RPMI7951 (cell line): ENCODE measurements at places on chromosomes 3 and 15. TPM values are rescaled to one million over a fixed set of nuclear protein-coding genes. Genes with fewer than 3 reads are reported as not detected.

- DNase-seq = no peak
Measured at GRCh38 chr15:71545223-71545760, 265.1 kb upstream of the NR2E3 start.

DNA sequence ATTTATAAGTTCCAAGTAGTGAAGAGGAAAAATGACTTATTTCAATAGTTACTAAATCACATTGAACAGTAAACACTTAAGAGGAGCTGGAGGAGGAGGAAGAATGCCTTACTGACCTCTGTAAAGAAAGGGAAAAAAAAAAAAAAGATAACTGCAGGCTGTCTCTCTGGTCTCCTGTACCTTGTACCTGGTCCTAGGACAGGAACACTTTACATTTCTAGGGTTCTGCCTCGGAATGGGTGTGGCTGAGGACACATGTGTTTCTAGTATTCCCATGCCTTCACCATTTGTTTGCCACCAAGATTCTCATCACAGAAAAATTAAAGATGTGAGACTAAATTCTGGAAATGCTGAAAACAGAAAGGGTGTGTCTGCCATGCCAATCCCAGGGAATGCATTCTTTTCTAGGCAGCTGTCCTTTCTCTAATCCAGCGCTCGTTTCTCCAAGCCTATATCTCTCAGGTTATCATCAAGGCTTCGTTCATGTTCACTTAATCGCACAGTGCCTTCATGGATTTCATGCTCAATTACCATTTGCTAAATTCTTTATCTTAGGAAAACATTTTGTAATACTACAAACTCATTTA, 1208.3 kb downstream of the OTOL1 start:
- no peak for DNase-seq

- DNase-seq = no peak
Measured at GRCh38 chr15:41841131-41841530, 2.5 kb downstream of the PLA2G4B start.

Gene MKRN2OS
- not detected in 2 replicates for total RNA-seq

GRCh38 chr3:53503195-53503594, 8.8 kb downstream of the CACNA1D start:
- no peak for DNase-seq

- peak; percentile 37 for DNase-seq
Measured at GRCh38 chr3:68893600-68894239, 38.6 kb downstream of the TAFA4 start.

DNA sequence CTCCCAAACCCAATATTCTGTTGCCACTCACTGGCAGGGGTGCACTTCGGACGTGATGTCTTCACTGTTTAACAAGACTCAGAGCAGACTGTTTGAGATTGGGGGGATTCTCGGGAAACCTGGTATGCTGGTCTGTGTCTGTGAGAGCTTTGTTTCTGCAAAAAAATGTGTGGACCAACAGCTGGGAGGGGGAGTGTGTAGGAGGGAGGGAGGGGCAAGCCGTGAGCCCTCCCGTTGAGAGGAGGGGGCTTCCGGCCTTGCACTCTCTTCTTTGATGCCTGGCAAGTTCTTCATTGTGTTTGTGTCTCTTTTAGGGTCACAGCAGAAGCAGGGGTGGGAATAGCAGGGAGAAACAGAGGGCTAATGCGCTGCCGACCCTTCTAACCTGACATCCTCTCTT, 74.9 kb upstream of the NDN start:
- DNase-seq = no peak

Gene LRIG1
- 51.9 and 56.7 TPM in 2 replicates for total RNA-seq

Gene FBXL2
- total RNA-seq = 9.1 and 9.5 TPM in 2 replicates

Gene CTXND1
- under 0.01 TPM in 1 of 2 replicates, not detected in the other for total RNA-seq

DNA sequence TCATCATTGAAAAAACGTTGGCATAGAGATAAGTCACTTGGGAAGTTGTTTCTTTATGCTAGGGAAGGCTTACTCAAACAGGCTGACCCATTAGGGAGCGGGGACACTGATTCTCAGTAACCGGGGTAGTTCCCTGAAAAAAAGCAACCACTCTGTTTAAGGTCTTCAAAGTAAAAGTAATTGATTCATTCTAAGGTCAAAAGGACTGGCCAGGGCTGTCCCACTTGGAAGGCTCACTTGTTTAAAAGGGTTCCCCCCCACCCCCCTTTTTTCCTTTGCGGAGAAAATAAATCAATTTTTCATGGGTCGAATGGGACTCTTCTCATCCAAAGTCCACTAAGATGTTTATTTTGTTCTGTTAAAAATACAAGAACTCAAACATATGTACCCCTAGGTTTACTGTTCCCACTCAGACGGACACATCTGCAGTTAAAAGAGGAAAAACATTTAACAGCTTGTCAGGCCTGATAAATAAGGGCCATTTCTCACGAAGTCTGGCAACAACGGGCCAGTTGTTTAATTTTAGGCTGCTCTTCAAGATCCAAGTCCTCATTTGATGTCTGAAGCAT, 53.0 kb downstream of the ARHGEF3 start:
- DNase-seq = peak; percentile 30

DNA sequence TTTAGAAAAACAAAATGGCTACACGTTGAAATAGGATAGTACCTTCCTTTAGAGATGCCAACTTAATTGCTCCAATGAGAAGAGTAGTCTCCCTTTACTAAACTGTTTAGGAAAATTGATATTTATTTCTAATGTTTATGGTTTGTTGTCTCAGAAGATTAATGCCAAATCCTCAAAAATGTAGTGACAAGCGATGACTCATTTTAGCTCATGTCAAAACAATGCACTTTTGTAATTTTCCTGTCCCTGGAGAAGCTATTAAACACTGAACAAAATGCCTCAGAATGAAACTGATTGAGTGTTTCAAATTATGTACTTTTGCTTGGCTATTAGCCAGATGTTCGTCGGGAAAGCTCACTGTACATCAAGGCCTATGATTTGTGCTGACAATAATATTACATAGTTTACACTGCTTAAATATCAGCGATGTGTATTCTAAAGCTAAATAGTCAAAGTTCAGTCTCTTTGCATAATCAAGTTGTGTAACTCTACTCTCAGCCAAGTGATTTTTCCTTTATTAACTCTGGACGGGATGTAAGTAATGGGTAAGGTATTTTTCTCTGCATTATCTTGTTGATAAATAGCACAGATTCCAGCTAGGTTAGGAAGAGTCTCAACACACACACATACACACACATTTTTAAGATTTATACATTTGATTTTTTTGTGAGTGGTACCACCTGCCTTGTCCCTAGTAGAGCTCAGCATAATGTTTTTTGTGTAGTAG, 83.7 kb downstream of the CMSS1 start:
- peak; percentile 75 for DNase-seq

Gene CD96
- 2.2 and 4.2 TPM in 2 replicates for total RNA-seq

- DNase-seq = peak; percentile 84
Measured at GRCh38 chr15:49927189-49927861, 191.7 kb downstream of the ATP8B4 start.

Gene HACD3
- total RNA-seq = 123 and 140 TPM in 2 replicates

DNA sequence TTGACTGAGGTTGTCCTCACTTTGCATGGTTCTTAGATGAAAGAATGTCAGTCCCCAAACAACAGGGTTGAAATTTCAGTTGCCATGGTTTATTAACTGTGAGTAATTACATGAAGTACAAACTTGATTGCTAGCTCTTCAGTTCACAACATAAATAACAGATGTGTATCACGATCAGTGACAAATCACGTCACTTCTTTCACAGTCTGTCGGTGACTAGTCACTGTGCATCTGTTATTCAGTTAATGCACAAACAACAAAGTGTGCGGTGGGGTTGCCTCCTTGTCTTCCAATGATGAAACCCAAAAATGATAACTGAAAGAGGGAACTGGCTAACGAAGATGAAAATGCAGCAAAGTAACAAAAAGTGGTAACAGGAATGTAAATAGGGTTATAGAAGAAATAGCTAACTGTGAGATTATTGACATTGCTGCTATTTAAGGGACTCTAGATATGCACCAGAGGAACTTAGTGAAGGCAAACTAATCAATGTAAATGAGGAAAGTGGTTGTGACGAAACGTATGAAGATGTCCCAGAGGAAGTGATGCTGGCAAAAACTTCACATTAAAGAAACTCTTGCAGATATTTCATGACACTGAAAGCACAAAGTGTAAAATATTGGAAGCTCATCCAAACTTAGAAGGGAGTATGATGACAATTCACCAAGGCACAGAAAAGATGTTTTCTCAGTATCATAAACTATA, 159.3 kb downstream of the WDR76 start:
- DNase-seq = no peak

GRCh38 chr3:59502806-59503205, 453.0 kb upstream of the CFAP20DC start:
- peak; percentile 88 for DNase-seq

DNA sequence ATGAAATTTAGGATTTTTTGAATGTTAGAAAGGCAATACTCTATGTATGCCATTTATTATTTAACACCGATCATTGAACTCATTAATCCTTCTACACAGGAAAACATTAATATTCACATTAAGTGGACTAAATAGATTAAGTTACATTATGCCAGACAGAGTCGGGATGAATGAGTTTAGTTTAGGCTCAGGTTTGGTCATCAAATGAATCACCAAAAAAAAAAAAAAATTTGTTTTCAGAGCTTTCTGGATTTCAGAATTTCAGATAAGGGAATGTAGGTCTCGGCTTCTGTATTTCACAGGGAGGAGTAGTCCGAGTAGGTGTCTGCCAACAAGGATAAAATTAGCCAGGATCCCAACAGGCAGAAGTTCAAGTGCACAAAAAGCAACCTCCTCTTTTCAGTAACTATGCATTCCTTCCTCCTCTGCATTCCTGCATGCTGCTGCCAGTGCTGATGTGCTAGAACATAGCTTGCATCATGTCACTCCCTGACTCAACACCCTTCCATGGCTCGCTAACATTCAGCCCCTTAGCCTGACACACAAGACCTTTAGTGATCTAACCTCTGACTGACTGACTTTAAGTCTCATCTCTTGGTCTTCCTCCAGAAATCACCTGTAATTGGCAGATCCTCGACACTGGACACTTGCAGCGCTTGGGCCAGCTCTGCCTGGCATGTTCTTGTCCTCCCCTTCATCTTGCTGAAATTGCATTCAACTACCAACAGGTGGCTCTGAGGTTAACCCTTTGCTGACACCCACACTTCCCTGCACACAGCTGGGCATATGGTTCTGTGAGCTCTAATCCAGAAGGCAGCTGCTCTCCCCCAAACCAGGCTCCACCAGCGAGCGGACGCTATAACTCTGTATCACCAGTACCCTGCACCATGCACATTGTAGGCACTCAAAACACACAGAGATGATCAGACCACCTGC, 145.4 kb upstream of the PROK2 start:
- DNase-seq = peak; percentile 11

DNA sequence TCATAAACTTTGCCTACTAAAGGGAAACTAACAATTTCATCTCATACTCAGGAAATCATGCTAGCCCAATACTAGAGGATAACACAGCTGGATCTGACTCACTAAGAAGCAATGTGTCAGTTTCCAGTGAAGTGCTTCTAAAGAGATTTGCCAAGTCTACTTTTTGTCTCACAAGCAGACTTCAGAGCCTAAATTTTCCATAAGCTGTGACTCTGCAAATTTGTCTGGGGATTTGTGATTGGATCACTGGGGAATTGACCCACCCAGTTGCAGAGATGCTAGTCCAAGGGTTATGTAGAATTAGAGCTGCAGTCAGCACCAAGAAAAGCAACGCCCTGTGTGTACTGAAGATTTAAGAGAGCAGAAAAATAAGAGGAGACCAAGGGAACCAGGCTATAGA, 647.1 kb downstream of the NTRK3 start:
- DNase-seq = peak; percentile 99

Gene FAM3D
- total RNA-seq = not detected in 2 replicates

DNA sequence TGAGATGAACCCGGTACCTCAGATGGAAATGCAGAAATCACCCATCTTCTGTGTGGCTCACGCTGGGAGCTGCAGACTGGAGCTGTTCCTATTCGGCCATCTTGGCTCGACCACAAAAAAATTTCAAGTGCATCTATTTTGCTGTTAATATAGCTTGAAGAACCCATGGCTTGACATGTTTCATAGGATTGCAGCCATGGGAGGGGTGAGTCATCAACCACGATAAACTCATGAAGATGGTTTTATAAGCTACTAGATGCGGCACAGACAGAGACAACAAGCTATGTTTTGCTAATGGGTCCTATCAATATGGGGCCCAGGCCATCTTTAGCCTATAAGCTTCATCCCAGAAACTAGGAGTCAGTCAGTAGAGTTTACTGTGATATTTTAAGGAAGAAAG, 100.4 kb upstream of the PHLDB2 start:
- peak; percentile 78 for DNase-seq

Gene BTLA
- 0.10 TPM in 1 of 2 replicates, not detected in the other for total RNA-seq

Gene ALDH1A3
- total RNA-seq = 158 and 217 TPM in 2 replicates

- no peak for DNase-seq
Measured at GRCh38 chr3:134056464-134056891, 26.8 kb upstream of the SLCO2A1 start.

GRCh38 chr15:89139613-89140499, 51.6 kb downstream of the ABHD2 start:
- no peak for DNase-seq

Gene BFSP2
- total RNA-seq = not detected in 2 replicates

DNA sequence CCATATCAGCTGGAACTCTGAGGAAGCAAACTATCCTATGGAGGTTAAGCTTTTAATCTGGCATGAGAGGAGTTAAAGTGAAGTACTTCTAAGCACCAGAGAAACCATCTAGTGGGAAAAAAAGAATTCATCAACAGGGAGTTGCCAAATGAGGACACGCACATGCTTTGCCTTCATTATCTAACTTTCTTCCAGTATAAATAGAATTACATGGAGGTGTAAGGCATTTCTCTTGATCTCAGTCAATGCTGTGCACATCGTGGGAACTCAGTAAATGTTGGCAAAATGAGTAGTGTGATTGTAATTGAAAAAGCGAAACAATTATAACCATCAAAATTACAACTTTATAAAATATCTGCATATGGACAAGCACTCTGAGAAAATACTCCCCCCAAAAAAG, 8.0 kb upstream of the GSK3B start:
- no peak for DNase-seq

DNA sequence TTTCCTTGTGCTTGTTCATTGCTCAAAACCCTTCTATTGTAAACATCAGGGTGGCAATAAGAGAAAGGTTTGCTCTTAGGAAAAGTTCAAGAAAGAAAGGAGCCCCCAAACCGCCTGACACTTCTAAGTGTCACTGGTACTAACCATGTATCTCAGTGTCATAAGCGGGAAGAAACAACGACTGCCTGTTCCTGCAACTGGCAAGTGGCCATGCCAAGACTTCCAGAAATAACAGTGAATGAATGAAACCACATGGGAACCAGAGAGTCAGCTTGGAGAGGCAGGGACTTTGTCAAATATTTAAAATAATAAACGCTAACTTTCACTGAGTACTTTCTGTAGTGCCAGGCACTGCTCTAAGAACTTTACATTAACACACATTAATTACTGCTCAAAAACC, 1.1 kb downstream of the PLSCR2 start:
- DNase-seq = peak; percentile 14
